Left ventricle myocardium inferior (tissue), 1 donor: ENCODE measurements at places on chromosomes 7 and 10. TPM values are rescaled to one million over a fixed set of nuclear protein-coding genes. Genes with fewer than 3 reads are reported as not detected.

GRCh38 chr10:110275128-110275729, 29.5 kb downstream of the SMNDC1 start:
- H3K4me1 ChIP-seq: peaks cover 96% of the 10 kb centered on the region
- H3K27me3 ChIP-seq: no peaks in the 10 kb centered on the region
- H3K36me3 ChIP-seq: peaks cover 6% of the 10 kb centered on the region
- DNase-seq: no peak
- peak overlapping the region; percentile 92 for H3K27ac ChIP-seq

Gene ABCA13
- total RNA-seq: not detected

Gene ZNF107
- 1.4 TPM for total RNA-seq

DNA sequence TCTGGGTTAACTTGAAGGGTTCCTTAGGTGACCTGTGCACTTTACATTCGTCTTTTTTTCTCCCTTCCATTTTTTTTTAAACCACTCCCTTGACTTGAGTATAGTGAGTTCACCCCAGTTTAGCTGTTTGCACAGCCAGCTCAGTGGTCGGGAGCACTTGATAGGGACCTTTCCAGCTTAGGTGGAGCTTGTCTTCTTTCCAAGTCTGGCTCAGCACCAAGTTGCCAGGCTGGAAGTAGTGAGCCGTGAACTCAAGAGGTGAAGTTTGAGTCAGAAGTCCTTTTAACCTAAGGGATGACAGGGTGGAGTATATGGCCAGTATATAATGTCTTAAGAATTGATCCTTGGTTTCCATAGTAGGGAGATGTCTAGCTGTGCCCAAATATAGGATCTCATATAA, 7.2 kb downstream of the DNAH11 start:
- no peaks in the 10 kb centered on the region for H3K4me1 ChIP-seq
- H3K4me3 ChIP-seq: no peak overlapping the region
- H3K27ac ChIP-seq: no peak overlapping the region
- no peaks in the 10 kb centered on the region for H3K36me3 ChIP-seq
- no peak for DNase-seq

DNA sequence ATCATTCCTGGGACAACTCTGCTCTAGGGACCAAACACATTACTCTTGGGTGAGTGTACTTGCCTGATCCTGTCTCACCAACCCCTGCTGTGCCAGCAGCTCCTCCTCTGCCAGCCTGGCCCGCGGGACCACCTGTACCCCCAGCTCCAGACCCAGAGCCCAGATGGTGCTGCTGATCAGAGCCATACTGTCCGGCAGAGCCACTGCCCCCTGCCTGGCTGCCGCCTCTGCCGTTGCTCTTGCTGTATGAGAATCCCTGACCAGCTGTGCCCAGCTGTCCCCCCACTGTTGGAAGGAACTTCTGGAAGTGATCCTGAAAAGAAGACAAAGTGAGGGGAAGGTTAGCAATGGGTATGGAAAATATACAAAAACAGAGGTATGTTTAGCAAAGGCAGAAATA, 6.9 kb downstream of the MYOZ1 start:
- H3K4me3 ChIP-seq: no peak overlapping the region
- DNase-seq: no peak
- no peak overlapping the region for H3K27ac ChIP-seq
- no peaks in the 10 kb centered on the region for H3K36me3 ChIP-seq

DNA sequence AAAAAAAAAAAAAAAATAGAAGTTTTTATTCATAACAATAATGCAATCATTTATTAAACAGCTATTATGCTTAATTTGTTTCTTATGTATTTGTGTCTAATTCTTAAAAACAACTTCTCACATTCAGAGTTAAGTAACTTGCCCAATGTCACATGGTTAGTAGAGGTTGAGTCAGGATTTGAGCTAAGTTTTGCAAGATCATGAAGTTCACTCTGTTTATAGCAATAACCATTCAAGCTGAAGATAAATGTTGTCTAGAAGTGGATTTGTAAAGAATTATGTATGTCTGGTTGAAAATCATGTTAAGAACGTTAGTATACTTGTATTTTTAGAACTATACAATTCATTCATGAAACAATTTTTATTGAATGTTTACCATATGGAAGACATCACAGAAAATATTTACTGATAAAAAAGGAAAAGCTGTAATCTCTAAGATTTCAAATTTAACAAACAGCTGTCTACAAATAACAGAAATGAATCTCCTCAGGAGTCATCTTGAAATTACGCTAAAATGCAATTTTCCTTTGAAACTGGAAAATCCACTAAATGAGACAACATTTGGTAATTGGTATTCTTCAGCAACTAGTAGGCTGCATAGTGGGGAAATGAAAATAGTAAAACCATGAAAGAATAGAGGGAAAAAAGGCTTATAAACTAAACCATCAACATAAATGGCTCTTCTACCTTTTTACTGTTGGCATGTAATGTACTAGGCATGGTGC, 70.5 kb upstream of the AHR start:
- H3K27ac ChIP-seq: no peak overlapping the region
- no peaks in the 10 kb centered on the region for H3K27me3 ChIP-seq
- DNase-seq: no peak
- H3K4me3 ChIP-seq: no peak overlapping the region
- peaks cover 24% of the 10 kb centered on the region for H3K4me1 ChIP-seq
